ENCODE measurements at places on chromosomes 12 and 14.
A peak's percentile ranks its signal among the peaks of the same experiment; 100 is the strongest.

DNA sequence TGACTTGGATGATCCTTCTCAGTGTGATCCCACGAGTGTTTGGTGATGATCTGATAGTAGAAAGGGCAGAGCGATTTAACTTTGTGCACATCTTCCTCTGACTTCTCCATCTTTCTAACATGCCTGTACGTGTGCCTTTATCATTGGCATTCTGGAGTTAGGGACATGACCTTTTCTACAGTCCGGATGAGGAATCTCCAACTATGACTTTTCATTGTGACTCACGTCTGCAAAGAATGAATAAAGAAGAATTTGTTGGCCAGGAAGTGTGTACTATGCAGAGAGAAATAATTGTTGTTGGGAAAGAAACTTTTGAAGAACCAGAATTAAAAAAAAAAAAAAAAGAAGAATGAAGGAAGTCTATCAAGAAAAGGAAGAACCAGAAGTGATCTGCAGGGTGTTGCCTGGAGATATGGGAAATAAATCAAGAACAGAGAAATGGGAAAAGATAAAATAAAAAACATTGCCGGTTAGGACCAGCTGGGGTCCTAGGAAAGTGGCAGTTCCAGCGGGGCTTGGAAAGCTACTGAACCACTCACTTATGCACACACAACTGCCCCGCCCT, 25.3 kb downstream of the PPFIBP1 start:
- DNase-seq: no peak

- no peak for DNase-seq
Measured at GRCh38 chr12:115763982-115764621, 513.4 kb downstream of the MED13L start.

DNA sequence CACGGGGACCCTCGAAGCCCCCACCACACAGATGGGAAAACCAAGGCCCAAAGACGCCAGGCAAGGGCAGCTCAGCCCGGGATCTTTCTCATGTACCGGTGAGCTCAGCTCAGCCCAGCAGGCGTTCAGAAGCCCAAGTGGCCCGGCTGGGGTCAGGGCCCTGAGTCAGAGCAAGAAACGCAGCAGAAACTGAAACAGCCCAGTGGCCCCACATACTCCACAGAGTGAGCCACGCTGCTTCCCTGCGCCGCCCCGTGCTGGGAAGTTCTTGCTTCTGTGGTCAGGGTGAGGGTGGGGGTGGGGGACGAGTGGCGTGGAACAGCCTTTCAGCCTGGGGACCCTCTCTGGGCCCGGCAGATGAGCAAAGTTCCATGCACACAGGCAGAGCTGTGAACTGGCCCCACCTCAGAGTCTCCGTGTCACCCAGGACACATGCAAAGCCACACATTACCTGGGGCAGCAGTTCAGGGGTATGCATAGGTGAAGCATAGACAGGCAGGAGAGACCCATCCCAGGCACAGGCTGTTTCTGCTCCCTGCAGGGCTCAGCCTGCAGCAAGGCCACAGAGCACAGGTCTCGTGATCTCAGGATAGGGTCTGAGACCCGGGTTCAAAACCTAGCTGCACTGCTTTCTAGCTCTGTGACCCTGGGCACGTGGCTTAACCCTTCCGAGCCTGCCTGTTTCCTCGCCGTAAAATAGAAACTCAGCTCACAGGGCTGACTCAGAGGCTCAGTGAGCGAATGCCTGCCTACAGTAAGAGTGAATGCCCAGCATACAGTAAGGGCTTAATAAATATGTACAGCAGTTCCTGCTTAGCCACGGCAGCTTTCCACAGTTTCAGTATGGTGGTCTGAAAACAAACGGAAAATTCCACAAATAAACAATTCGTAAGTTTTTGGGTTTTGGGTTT, 21.6 kb downstream of the NCOR2 start:
- peak; percentile 35 for DNase-seq

- DNase-seq: no peak
Measured at GRCh38 chr12:22765421-22766130, 140.6 kb downstream of the ETNK1 start.

DNA sequence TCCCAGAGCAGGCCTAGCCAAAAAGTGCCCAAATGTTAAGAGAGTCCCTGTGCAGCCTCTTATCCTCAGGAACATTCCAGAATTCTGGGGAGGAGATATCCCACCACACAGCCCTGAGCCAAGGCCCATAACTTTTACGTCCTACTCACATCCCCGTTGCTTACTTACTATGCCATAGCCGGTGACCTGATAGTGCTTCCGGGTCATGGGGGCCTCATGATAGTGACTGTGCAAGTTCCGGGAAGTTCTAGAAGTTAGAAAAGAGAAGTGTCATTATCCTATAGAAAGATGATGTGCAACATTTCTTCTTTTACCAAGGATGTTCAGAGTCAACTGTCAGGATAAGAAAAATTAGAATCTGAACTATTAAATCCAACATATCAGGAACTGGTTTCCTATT, 15.6 kb upstream of the NGB start:
- no peak for DNase-seq

- no peak for DNase-seq
Measured at GRCh38 chr14:26594148-26594547, 3.7 kb downstream of the NOVA1 start.

- no peak for DNase-seq
Measured at GRCh38 chr12:80101126-80101525, 1.8 kb downstream of the OTOGL start.

DNA sequence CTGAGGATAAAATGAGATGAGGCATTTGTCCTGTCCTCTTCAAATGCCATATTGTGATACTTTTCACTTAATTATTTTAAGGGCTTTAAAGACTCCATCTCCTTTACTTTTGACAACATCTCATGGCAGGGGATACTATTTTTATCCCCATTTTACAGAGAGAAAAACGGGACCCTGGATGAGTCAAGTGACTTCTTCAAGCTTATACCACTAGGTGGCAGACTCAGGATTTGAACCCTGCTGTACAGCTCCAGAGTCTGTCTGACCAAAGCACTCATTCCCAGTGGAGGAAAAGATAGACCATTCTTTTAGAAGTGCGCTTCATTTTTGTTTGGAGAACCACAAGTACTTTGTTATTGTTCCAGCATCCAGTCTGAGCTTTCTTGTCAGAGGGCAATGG, 1.7 kb upstream of the SMOC1 start:
- no peak for DNase-seq

DNA sequence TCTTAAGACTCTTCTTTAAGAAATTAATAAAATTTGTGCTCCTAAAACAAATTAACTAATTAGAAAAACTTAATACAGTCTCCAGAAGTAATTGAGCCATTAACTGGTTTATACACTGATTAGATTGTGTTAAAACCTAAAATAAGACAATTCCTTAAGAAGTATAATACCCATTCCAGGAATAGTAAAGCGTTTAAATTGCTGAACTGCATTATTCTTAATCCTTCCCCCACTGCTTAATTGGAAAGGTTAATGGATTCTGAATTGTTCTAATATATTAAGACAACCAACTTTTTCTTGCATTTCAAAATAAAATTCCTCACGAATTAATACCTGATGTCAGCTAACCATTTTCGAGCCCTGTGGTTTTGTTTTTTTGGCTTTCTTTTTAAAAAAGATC, 128.4 kb downstream of the KICS2 start:
- no peak for DNase-seq

GRCh38 chr12:90015228-90015627, 306.6 kb upstream of the ATP2B1 start:
- DNase-seq: no peak

DNA sequence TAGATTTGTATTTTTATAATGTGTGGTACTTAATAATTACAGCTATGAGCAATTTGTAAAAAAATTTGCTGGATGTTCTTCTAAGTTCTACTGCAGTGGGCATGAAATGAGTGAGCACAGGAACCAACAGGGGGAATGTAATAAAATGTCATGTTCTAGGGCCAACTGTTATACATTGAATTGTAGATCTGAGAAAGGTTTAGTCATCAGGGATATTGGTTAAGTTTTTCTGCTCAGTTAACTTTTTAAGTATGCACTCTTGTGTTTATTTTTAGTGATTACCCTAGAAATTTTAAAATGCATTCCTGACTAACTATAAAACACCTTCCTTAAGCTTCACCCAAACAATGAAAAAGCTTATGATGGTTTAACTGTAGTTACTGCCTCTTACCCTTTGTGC, 101.8 kb downstream of the CAND1 start:
- no peak for DNase-seq

- peak; percentile 75 for DNase-seq
Measured at GRCh38 chr12:49296034-49296835, 1.3 kb downstream of the PRPH start.

GRCh38 chr14:23154964-23155587, 28.4 kb downstream of the SLC7A8 start:
- DNase-seq: no peak

- DNase-seq: no peak
Measured at GRCh38 chr12:41120211-41120610, 67.9 kb upstream of the PDZRN4 start.

DNA sequence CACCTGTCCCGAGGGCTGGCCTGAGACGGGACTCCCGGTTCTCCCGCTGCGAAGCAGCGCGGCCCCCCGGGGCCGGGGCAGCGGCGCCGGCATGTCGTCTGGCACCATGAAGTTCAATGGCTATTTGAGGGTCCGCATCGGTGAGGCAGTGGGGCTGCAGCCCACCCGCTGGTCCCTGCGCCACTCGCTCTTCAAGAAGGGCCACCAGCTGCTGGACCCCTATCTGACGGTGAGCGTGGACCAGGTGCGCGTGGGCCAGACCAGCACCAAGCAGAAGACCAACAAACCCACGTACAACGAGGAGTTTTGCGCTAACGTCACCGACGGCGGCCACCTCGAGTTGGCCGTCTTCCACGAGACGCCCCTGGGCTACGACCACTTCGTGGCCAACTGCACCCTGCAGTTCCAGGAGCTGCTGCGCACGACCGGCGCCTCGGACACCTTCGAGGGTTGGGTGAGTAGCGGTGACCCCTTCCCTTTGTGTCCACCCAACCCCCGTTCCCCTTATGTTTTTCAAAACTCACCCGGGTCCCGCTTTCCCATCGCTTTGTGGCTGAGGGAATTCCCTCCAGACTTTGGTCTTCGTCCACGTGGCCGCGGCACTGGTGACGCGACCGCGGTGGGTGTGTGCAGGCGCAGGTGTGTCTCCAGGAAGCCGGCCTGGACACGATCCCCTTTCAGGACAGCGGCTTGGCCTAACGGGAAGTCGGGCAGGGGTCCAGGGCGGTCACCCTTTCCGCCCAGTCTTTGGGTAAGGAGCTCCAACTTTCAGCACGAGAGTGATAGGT, 826 bp downstream of the PRKCH start:
- peak; percentile 68 for DNase-seq

DNA sequence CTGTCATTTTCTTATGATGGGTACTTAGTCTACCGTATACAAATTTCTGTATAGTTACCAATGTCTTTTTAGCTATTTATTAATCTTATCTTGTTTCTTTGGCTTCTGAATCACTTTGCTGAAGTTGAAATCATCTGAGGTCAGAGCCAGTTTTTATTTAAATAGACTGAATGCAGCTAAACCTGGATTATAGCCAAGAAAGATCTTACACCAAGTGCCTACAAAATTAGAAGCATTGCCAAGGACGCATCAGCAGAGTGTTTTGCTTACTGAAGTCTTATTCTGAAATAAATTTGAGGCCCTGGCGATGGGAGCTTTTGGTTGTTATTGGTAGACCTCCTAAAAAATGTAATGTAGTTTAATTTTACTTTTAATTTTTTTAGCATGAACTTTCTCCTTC, 128.2 kb downstream of the RGS6 start:
- DNase-seq: no peak

DNA sequence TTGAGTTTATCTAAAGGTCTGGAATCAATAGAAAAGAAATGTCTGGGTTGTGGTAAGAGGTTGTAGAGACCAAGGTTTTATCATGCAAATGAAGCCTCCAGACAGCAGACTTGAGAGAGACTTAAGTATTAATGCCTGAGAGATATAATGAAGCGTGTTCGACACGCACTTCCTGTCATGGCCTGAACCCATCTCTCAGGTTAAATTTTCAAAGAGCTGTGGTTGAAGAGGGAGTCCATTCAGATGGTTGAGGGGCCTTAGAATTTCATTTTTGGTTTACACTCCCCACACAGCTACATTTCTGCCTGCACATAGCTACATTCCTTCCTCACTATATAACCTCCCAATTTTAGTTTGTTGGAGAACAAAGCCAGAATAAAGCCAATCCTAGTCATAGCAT, 10.1 kb upstream of the CLEC12A start:
- DNase-seq: no peak

- peak; percentile 45 for DNase-seq
Measured at GRCh38 chr12:6167327-6168280, 32.6 kb upstream of the CD9 start.
